Activated T-helper 17 cell treated with anti-CD3 and anti-CD28 coated beads, Interleukin-2, amount 50 U/mL, for 72 hours (primary cell): ENCODE measurements at places on chromosomes 4 and X.

GRCh38 chr4:39626261-39626660 is 12.4 kb downstream of the SMIM14 start:
- no peak for ATAC-seq

GRCh38 chr4:115249808-115250207 is 136.4 kb upstream of the NDST4 start:
- no peak for ATAC-seq

DNA sequence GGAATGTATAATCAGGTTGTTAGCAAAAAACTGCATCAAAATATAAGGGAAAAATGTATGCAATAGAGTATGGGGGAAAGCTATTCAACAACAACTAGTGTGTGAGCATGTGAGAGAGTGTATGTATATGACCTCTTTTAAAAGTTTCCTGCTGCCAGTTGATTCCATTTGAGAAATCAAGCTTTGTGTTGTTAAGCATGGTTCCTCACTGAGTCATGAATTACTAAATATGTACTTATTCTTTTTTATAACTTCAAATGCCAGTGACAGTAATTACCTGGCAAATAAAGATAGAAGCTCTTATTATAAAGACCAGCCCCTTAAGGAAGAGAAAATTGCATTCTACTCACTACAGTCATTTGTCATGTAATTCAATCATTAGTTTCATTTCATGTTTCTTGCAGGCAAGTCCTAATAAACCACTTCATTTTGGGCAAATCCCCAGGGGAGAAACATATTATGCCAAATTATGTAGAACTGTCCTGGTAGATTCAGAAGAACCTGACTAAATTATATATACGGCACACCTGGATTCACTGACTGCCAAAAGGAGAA is 19.2 kb downstream of the RASGEF1B start:
- ATAC-seq = no peak

- no peak for ATAC-seq
Observed at GRCh38 chrX:17743913-17744312, 6.6 kb downstream of the SCML1 start.

- no peak for ATAC-seq
Observed at GRCh38 chr4:34733185-34733941, 1511.0 kb downstream of the ARAP2 start.

DNA sequence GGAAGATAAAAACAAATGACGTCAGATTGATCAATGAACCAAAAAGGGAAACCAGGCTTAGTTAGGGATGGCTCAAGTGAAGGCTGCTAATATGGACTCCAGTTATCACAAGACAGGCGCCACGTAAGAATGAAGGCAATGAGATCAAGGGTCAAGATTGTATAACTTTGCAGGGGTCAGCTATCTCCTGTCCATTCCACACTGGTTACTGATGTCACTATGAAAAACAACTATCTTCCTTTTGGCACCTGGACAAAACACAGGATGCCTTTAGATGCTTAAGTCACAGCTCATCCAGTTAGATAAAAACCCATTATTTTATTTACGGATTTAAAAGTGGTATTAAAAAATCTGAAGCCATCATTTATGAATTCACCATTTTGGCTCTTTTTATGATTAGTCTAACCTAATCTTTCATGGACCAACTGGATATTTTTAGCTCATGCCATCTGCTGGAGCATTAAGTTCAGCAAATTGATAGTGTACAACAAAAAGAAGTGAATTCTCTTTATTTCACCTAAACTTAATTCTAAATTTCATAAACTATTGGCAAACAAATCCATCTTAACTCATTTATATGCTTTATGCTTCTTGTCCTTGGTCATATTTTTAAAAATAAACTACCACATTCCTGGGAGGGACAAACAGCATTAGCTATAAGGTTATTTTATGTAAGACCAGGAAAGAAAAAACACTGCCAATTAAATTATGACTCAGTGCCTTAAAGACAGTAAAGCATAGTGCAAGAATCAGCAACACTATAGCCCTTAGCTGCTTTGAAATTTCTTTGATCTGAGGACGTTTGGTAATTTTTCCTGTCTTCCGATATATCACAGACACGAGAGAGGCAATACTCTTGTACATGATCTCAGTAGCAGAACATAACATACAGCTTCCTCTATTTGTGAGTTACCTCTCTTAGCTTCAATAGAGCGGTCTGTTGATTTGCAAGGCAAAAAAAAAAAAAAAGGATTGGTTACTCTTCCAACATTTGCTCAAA is 27.0 kb downstream of the DHX15 start:
- ATAC-seq = peak; percentile 18

- peak; percentile 53 for ATAC-seq
Observed at GRCh38 chr4:173264684-173265185, 69.4 kb downstream of the HMGB2 start.

DNA sequence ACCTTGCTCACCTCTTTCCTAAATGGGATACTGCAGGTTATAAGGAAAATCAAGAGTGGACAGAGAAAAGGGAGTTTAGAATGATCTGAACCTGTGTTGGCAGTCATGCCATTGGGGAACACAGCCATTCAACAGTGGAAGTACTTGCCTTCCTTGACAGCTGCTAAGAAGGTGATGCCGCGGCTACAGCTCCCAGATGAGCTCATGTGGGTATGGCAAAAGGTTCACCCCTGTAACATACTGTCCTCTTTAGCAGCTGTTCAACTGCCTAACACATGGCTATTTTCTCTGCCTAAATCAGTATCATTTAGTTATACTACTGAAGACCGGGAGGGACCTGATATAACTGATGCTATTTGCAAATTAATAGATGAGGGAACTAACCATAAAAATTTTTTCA is 76.8 kb downstream of the DCHS2 start:
- no peak for ATAC-seq

GRCh38 chrX:110280954-110281353 is 36.9 kb downstream of the AMMECR1 start:
- ATAC-seq = no peak

- no peak for ATAC-seq
Observed at GRCh38 chr4:102477657-102478056, 23.5 kb upstream of the NFKB1 start.
